ENCODE measurements at places on chromosomes 6 and 20.

GRCh38 chr6:140487586-140487985 is 1113.1 kb upstream of the CITED2 start:
- no peak for DNase-seq

DNA sequence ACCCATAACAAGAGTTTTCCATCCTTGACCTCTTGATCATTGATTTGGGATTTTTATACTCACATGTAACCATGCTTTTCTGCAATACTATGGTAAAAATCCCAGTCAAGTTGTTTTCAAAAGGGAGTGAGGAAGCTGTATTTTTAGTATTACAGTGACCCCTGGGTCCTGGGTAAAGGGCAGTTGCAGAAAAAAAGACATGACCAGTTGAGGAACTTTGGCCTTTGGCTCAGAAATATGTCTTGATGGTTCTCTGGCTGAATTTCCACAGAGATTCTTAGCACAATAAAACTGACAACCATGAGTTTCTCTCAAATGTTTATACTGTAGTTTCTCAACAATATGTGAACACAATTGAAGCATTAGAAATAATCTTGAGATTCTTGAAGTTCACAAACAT is 28.6 kb upstream of the PRL start:
- no peak for DNase-seq

GRCh38 chr6:56916849-56917551 is 37.9 kb upstream of the BEND6 start:
- no peak for DNase-seq

- DNase-seq, result no peak
Observed at GRCh38 chr20:47740862-47741184, 44.5 kb downstream of the SULF2 start.

GRCh38 chr6:52508261-52508739 is 68.6 kb downstream of the TRAM2 start:
- DNase-seq, result no peak

- DNase-seq, result no peak
Observed at GRCh38 chr6:35474131-35474941, 6.1 kb downstream of the RPL10A start.

DNA sequence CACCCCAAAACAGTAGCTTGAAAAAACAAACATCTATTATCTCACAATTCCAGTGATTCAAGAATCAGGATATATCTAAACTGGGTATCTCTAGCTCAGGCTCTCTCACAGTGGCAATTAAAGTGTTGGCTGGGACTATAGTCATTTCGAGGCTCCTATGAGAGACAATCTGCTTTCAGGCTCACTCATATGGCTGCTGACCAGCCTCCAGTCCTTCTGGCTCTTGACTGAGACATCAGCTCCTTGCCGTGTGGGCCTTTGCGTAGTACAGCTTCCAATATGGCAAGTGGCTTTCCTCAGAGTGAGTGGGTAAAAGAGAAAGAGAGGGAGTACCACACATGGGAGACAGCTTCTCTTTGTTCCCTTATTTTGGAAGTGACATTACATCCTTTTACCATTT is 327.2 kb downstream of the CENPW start:
- DNase-seq, result no peak

DNA sequence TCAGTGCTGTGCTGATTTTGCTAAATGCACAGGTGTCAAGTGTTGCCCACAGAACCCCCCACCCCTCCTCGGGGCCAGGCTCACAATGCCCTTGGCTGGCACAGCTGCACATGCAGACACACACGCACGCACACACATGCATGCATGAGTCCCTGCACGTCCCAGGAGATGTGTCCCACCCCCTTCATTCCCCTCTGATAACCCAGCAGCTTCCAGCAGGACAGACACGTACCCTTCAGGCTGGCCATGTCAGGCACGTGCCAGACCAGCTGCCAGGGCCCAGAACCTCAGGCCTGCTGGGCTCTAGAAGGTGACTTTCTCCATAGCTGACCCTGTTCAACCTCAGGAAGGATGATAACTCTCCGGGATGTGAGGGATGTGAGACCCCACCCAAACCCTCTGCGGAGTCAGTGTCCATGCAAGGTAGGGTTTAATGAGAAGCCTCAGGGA is 44.4 kb downstream of the MRPL14 start:
- no peak for DNase-seq

DNA sequence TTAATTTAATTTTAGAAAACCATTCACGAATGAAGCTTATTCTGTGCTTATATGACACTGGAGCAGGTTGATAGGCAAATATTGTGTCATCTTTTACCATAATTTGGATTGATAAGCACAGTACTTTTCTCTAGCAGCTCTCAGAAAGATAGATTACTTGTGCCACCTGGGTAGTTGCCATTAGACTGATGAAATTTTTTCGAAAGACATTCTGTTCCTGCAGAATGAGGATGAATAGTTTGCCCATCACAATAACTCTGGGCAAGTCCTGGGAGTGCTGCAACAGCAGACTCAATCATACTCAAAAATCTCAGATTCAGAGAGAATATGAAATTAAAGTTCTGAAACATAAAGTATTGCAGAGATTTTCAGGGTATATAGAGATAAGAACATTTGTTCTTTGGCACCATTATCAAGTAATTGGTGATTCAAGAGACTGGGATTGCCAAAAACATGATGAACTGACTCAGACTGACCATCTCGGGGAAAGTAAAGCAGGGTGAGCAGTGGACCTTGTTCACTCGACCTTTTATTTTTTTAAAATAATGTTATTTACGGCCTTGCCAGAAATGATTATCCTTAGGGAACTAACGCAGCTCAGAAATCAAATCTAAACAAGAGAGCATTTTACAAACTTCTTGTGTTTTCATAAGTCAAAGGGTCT is 65.8 kb upstream of the PTCHD4 start:
- no peak for DNase-seq

- DNase-seq, result no peak
Observed at GRCh38 chr20:46803123-46804020, 91.3 kb upstream of the EYA2 start.

- no peak for DNase-seq
Observed at GRCh38 chr6:111686249-111686931, 80.7 kb upstream of the TRAF3IP2 start.

DNA sequence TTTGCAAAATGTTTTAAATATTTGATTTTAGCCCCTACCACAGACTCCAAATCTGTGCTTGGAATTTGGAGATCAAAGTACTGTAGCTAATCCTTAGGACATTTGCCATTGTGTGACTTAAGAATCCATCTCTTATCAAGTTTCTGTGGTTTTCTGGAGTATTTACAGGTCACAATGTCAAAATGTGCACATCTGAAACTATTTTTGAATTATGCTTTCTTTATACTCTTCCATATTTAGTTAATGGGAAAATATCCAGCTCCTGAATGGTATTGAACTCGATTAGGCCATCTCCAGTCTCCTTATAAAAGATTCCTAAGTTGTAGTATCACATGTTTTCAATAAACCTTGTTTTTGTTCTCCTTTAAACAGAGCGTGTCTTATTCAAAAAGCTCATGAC is 162.5 kb downstream of the KHDC1L start:
- no peak for DNase-seq
